ENCODE measurements at places on chromosomes 3 and 15.

DNA sequence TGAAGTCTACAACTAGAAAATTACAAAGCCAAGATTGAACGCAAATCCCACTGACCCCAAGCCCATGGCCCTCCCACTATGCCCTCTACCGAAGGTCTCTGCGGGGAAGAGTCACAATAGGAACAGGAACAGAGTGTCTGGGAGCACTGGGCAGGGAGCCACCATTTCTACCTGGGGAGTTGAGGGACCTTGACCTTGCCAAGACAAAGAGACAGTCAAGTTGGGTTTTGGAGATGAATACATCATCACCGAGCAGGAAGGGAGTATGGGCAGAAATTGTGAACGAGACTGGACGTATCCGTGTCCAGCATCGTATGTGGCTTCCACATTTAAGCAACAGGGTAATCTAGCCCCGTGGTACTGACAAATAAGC is 30.8 kb upstream of the BFSP2 start:
- DNase-seq, result no peak

- no peak for DNase-seq
Observed at GRCh38 chr15:69237718-69238117, 61.0 kb upstream of the PAQR5 start.

- no peak for DNase-seq
Observed at GRCh38 chr3:172065527-172065926, 26.1 kb downstream of the FNDC3B start.

GRCh38 chr15:28112962-28113361 is 13.8 kb upstream of the OCA2 start:
- no peak for DNase-seq

GRCh38 chr3:168545591-168545990 is 449.9 kb upstream of the GOLIM4 start:
- no peak for DNase-seq

DNA sequence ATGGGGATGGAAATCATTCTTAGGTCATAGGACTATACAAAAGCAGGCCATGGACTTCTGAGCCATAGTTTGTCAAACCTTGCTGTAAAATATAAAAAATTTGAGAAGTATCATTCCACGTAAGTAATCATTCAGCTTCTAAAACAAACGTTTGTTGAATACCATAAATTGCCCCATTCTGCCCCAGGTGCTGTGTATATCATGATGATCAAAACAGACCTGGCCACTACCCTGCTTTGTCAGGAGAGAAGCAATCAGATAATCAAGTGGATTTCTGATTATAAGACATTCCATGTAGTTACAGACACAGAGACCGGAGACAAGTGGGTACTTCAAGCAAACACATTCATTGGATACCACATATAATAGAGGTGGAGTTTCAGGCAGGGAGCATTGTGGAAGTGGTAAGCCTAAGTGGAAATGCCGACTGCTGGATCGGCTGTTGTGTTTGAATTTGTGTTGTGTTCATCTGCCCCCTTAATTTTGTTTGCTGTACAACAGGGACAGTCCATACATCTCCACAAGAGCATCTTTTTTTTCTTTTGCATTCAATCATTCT is 61.7 kb downstream of the TGFBR2 start:
- DNase-seq, result no peak

DNA sequence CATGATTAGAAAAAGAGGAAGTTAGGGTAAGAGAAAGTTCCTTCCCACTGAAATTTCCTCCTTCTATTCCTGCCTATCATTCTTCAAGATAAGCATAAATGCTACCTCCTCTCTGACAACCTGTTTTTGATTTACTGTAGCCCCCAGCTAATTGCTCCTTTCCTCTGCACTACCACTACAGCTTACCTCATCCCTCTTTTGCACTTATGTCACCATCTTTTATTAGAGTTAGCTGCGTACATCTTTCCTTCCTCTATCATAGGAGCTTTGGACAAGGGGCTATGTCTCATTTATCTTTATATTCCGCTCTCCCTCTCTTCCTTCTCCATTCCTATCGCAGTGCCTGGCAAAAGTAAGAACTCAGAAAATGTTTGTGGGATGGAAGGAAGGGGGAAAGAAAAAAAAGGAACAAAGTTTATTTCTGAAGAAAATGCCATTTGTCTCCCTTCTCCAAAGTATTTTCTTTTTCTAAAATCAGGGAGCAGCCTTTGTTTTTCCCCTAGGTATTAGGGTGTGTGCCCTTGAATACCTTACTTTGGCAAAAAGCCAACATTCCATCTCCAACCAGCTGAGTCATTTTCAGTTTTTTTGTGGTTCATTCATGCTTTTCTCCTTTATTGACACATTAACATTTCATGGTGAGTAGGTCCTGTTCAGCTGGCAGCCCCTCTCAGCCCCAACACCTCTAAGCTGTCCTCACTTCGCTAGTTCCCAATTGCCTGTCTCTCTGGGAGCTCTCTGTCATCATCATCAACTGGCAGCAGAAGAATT is 87.6 kb upstream of the SOX2 start:
- no peak for DNase-seq

DNA sequence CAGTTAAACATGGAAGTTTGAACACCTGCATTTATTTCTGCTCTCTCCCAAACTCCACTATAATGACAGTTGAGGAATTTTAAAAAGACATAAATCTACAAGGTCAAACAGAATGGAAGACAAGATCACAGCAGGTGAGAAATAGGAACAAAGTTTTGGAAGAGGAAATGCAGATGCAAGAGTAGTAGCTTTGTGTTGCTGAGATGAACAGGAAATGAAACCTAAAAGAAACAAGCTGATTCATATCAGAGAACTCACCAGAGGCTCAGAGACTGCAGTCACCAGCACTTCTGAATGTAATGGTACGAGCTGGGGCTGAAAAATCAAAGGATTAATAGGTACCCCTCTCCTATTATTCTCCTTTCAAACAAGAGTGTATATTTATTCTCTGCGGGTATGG is 459.9 kb downstream of the RAP2B start:
- DNase-seq, result peak; percentile 71

- no peak for DNase-seq
Observed at GRCh38 chr3:179825527-179826246, 172.8 kb downstream of the USP13 start.

- peak; percentile 14 for DNase-seq
Observed at GRCh38 chr15:101651554-101652097, 555 bp downstream of the TM2D3 start.

- no peak for DNase-seq
Observed at GRCh38 chr3:44105571-44105970, 136.1 kb upstream of the TOPAZ1 start.

DNA sequence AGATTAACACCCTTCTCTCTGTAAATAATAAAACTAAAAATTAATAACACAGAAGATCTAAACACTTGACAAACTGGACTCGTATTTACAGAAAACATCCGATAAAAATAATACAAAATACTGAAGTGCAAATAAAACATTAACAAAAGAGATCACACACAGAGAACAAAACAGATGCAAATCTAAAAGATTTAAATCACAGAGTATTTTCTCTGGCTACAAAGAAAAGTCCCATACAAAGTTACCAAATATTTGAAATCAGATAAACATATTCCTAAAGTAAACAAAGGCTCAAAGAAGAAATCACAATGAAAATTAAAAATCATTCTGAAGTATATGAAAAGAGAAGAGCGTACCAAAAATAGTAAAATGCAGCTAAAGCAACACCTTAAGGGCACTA is 42.5 kb downstream of the TBL1XR1 start:
- no peak for DNase-seq

DNA sequence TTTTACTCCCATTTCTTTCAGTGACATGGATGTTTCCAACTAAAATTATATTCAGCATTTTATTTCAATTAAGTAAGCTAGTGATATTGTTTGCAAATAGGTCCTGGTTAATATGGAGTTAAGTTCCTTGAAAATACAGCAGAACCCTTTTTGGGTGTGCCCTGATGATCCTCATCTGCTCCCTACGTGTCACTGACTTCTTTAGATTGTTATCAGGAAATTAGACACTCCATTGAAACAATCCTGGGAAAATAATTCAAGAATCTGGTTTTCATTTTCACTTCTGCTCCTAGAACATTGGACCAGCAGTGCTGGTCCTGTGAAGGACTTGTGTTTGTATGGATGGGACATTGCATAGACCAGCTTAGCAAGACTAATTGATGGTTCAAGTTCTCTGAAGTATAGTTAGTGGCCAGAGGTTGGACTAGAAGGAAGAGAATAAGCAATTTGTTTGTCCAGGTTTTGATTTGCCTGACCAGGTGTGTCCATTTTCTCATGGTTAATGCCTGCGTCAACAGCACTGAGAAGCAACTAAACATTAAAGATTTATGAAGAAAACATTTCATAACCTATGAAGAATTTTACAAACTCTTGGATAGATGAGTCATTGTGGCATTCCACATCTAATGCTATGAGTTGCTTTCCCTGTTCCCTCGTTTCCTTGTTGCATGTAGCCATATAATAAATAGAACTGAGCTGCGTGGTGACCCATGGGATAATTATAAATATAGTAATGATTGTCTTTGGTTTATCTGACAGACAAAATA is 95.8 kb downstream of the ZPLD1 start:
- DNase-seq, result no peak

- no peak for DNase-seq
Observed at GRCh38 chr15:78012643-78013077, 64.9 kb downstream of the TBC1D2B start.

DNA sequence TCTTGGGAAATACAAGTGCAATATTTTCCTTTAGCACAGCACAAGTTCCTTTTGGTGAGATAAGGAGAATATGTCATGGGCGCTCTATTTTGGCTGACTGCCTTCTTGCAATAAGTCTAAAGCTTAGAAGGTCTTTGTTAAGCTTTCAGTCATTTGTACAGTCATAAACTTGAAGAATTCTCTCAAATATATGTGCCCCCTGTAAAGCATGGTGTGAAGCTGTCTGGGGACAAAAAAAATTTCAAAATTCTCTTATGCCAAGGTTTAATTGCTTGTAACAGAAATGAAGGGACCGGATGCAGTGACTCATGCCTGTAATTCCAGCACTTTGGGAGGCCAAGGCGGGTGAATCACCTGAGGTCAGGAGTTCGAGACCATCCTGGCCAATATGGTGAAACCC is 21.7 kb upstream of the ARID3B start:
- DNase-seq, result peak; percentile 14

GRCh38 chr15:45468294-45468693 is 54.3 kb downstream of the SLC30A4 start:
- no peak for DNase-seq

DNA sequence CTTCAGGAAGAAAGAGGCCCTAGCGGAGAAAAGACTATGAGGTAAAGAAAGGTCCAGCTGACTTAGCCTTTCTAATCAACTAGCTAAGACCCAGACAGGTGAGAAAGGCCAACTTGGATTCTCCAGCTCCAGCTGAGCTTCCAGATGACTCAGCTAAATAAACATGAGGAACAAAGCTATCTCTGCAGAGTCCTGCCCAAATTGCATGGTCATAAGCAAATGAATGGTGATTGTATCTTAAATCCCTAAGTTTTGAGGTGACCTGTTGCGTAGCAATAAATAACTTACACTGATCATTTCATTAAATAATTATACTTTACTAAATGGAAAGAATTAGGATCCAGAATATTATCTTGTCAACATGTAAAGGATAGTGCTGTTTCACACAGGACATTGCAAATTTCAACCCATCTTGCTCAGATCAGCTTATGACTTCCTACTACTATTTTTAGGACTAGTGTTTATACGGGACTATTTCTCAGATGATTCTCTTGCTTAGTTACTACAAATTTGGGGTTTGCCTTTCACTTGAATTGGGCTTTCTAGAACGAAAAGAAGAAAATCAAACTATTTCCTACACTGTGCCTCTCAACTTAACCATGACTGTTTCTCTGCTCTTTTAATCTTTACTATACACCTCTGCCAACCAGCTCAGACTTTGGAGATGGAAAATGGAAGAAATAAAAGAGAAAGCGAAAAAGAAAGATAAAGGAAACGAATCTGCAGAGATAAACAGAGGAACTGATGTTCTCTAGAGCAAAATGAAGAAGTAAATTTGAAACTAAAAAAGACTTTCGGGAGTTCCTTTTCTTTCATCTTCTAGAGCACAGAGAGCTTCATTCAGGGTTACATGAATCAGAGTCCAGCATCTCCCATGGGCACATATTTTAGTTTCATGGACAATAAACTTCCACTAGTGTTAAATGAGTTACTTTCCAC is 6.6 kb upstream of the ADGRG7 start:
- DNase-seq, result peak; percentile 86

- DNase-seq, result no peak
Observed at GRCh38 chr3:160885791-160886286, 129.8 kb downstream of the PPM1L start.

GRCh38 chr3:152772674-152773225 is 62.2 kb upstream of the P2RY1 start:
- no peak for DNase-seq

- DNase-seq, result peak; percentile 18
Observed at GRCh38 chr3:184262764-184263179, 1.4 kb upstream of the CAMK2N2 start.

DNA sequence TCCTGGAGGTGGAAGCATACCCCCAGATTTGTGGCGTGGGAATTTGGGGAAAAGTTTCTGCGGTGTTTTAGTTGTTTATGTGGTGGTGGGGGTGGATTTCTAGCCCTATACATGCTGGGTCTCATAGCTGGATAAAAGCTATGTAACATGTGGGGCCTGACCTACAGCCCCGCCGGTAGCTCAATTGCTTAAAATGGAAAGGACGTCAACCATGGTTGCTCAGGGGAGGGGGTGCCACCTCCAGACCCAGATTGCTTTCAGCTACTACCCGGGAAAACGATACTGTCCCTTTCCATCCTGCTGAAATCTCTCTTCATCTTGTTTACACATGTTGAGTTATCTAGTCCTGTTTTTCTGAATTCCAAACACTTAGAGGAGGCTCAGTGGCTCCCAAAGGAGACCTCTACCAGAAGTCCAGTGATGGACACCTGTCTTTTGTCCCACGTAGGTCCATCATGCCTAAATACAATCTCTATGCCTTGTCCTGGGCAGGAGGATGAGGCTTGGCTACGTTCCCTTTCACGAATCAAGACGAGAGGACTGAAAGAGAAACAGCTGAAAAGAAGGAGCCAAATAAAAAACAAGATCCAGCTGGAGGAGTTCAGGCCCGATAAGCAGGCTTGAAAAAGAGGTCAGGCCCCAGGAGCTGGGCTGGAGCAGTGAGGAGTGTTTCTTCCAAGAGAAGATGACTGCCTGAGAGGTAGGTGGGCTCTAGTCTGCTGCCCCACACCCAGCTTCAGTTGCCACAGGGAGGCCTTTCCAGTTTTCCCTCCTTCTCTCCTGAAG is 72.1 kb upstream of the TPRG1 start:
- DNase-seq, result no peak

DNA sequence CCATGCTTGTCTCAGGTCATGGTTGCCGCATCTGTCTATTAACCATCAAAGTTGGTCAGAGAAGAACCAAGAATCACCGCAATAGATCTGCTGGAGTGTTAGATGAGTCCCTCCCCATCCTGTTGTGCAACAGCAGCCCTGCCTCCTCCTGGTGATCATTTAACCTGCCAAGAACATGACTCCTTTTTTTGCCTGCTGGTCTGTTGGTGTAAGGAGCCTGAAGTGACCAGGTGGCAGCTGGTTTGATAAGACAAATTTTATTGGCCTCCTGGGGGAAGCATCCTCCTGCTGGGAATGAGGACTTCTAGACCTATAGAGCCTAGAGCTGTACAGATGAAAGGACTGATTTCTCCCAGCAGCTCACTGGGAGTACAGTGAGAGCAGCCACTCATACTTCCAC is 43.5 kb upstream of the RAF1 start:
- DNase-seq, result no peak
